Esophagus squamous epithelium (tissue), 5 donors: ENCODE measurements at places on chromosomes 3 and 15.

DNA sequence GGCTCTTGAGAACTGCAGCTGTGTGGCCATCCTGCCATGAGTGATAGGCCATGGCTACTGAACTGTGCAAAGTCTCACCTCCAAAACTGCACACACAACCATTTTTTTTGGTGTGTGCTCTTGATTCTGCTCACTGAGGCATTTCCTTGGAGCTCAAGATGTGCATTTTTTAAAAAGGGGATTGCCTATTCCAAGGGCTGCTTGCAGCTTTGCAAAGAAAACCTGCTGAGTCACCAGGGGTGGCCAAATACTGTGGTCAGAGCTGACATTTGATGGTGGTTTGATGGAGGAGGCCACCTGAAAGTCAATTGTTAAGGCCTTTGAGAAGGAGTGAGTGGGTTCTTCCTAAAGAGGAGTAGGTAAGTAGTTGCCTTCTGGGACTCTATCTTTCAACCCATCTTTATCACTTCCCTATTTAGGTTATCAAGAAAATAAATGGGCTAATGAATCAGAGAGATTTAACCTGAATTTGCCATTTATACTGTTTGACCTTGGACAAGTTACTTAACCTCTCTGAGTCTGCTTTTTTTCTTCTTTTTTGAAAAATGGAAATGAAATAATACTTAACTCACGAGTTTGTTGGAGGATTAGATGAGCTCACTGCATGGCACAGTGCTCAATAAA lies 87.9 kb downstream of the CHST2 start:
- DNase-seq: no peak

GRCh38 chr15:86611417-86612040 lies 531.9 kb downstream of the AGBL1 start:
- DNase-seq: no peak

DNA sequence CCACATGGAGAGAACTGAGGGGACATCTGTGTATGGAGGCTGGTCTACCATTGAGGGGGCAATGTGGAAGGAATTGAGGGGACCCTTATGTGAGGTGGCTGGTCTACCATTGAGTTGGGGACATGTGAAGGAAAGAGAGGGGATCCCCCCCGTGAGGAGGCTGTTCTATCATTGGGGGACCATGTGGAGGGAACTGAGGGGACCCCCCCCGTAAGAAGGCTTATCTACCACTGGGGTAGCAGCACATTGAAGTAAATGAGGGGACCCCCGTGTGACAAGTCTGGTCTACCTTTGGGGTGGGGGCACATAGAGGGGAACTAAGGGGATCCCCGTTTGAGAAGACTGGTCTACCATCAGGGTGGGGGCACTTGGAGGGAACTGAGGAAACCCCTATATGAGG lies 158.0 kb downstream of the FBLN2 start:
- DNase-seq: no peak

- DNase-seq: no peak
Observed at GRCh38 chr3:144294659-144295538, 323.3 kb downstream of the DIPK2A start.

GRCh38 chr3:11627612-11628011 lies 16.1 kb downstream of the VGLL4 start:
- DNase-seq: no peak

GRCh38 chr3:75180235-75180944 lies 483.7 kb upstream of the FRG2C start:
- no peak for DNase-seq

DNA sequence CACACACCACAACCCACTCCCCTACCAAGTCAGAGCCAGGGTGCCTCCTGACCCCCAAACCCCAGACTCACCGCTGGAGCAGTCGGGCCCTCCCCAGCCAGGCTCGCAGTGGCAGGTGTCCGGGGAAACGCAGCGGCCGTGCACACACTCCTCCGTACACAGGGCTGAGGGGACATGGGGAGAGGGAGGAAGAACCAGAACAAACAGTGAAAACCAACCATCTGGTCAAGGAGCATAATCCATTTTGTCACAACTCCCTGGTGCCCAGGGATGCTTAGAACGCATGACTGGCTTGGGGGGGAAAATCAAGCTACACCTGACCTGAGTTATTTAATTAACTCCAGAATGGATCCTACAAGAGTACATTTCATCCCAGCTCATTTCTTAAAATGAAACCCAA lies 159.2 kb downstream of the MEGF11 start:
- no peak for DNase-seq

DNA sequence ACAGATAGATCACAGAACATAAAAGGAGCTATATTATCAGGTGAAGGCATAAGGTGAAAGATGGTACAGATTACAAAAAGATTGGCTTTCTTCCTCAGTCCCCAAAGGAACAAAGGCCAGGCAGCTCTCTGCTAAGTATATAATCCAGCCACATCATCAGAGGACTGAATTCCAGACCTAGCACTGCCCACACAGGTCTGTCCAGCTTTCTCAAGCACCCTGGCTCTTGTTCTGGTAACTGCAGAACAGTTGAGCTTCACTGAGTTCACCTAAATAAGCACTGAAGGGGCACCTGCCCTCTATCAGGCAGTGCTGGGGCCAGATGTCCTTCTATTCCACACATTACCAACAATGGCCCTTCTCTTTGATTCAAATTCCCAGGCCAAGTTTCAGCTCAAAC lies 6.3 kb downstream of the DUOXA1 start:
- DNase-seq: no peak

GRCh38 chr3:101963902-101964362 lies 114.6 kb downstream of the NFKBIZ start:
- DNase-seq: no peak

- no peak for DNase-seq
Observed at GRCh38 chr3:193938613-193939012, 197.3 kb upstream of the HES1 start.

DNA sequence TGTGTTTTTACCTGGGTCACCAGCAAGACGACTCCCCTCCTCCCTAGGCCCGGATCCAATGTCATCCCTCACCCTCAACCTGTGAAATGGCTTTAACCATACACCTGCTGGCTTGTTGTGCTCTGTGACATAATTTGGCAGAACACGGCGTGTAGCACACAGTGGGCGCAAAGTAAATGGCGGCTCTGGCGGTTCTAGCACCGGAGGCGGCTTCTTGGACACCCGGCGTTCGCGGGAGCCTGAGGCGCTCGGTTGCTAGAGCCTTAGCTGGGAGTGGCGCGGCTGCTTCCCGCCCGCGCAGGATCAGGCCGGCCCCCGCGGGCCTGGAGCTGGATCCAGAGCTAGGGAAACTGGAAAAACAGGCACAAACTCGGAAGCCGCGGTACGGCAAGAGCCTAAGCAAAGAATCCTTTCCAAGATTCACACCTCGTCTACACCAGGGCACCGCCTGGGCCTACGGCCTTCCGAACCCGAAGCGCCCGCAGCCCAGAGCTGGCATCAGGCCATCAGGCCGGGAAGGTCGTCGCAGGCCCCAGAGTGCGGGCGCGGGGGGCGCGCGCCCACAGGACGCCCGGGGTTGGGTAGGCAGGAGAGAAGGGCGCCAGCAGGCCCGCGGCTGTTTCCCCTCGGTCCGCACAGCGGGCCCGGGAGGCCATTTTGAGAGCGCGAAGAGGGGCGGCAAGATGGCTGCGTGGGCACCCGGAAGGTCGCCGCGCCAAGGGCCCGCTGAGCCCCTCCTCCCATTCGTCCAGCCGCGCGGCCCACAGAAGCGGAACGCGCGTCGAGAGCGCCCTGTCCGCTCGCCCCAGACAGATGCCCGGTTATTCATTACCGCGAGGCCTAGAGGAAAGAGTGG lies 43.9 kb upstream of the POLG start:
- DNase-seq: no peak

- no peak for DNase-seq
Observed at GRCh38 chr15:68241088-68241935, 11.8 kb upstream of the CLN6 start.

DNA sequence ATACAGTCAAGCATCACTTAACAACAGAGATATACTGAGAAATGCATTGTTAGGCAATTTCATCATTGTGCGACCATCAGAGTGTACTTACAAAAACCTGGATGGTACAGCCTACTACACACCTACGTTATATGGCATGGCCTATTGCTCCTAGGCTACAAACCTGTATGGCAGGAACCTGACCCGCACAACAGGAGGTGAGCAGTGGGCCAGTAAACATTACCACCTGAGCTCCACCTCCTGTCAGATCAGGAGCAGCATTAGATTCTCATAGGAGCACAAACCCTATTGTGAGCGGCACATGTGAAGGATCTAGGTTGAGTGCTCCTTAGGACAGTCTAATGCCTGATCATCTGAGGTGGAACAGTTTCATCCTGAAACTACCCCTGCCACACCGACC lies 89.7 kb downstream of the SCAPER start:
- no peak for DNase-seq

- no peak for DNase-seq
Observed at GRCh38 chr3:21310161-21310560, 440.8 kb downstream of the ZNF385D start.

DNA sequence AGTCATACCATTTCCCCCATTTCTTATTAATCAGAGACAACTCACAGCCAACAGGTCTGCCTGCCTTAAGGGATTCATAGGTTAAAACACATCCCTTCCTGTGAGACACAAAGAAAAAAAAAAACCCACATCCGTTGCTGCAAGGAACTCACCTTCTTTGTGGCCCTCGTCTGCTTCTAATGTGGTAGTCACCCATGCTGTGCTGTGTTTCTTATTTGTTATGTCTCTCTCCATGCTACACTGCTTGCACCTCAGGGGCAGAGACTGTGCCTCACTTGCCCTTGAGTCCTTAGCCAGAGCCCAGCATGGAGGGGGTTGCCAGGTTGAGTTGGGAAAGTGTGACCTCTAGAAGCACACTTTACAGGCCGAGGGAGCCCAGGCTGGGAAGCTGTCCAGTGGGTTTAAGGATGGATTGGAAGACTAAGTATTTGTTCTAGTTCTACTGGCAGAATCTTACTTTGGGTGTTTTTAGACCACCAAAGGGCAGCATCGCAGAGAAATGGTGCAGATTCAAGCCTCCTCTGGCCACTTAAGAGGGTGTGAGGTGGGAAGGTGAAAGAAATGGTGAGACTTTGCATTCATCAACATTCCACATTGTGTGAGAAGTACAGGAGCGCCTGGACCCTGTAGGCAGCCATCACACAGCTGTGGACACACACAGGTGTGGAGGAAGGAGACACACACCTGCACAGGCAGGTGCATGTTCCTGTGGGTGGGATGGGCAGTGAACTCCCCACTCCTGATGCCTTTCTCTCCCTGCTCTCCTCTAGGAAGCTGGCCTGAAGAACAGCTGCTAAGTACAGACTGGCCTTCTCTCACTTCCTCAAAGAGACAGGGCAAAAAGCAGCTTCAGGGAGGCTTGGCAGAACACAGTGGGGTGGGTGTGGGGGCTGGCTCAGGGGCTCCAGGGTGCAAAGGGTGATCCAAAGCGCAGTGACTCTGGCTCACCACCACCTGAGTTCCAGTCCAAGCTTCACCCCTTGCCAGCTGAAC lies 48.8 kb downstream of the GLB1 start:
- no peak for DNase-seq

GRCh38 chr15:48465410-48465809 lies 134.2 kb downstream of the DUT start:
- DNase-seq: no peak

DNA sequence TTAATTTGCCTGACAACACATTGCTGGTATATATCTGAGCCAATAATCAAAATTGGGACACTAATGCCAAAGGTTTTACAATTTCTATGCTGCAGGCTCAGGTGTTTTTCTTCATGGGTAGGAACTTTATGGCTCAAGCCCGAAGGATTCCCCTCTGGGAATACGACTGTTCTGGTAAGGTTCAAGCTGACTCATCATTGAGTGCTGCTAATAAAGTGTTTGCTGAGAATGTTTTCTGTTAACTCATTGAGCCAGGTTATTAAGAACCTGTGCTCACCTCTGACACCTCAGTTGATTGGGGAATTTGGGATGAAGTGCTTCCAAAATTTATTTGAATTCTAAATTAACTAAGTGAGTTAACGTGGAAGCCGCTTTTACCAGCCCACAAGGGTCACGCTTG lies 135.8 kb upstream of the CTDSPL start:
- no peak for DNase-seq

DNA sequence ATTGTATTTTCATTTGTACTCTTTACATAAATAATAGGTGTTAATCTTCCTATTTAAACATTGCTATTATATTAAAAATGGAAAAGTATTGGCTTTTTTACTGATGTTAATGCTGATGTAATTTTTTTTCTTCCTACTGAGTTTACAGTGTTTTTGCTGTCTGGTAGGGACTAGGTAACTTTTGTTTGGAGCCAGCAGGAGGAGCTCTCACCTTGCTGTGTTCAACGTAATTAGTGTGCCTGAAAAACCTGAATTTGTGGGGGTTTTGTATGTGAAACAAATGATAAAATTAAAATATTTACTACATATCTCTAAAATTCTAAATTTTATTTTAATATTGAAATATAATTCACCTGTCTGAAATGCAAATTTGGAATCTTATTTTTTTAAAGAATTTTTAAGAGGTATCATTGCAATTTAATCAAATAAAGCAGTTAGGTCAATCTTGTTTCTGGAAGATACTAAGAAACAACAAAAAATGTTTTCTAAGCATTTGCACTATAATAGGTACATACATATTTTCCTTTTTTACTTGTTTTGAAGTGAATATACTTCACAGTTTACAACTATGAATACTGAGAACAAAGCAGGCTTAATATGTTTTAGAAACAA lies 48.8 kb downstream of the EPHA6 start:
- DNase-seq: no peak

GRCh38 chr3:163315786-163316185 lies 1762.5 kb downstream of the SI start:
- DNase-seq: no peak

- no peak for DNase-seq
Observed at GRCh38 chr3:120114376-120114775, 20.1 kb upstream of the GSK3B start.

- DNase-seq: peak; percentile 1
Observed at GRCh38 chr3:66499881-66500575, 794 bp downstream of the LRIG1 start.

GRCh38 chr3:172157564-172158258 lies 118.3 kb downstream of the FNDC3B start:
- DNase-seq: no peak
